GM12864 (cell line): ENCODE measurements at places on chromosomes 5 and 9.

GRCh38 chr9:17116400-17116837 lies 18.4 kb upstream of the CNTLN start:
- DNase-seq, result no peak

DNA sequence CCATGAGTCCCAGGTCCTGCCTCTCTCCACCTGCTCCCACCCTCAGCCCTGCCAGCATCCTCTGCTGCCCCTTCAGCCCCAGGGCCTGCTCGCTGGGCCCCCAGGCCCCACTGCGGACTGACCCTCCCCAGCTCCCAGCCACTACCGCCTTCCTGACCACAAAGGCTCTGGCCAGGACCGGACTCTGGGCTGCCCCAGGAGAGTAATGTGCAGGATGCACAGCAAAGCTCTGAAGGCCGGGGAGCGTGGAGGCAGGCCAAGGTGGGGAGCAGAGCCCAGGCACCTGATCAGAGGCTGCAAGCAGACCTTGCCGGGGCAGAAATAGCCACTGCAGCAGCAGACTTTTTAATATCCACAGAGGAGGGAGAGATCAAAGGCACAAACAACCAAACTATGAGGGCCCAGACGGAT lies 27.9 kb downstream of the IPPK start:
- no peak for DNase-seq

GRCh38 chr9:72888943-72889342 lies 63.9 kb downstream of the ALDH1A1 start:
- no peak for DNase-seq

DNA sequence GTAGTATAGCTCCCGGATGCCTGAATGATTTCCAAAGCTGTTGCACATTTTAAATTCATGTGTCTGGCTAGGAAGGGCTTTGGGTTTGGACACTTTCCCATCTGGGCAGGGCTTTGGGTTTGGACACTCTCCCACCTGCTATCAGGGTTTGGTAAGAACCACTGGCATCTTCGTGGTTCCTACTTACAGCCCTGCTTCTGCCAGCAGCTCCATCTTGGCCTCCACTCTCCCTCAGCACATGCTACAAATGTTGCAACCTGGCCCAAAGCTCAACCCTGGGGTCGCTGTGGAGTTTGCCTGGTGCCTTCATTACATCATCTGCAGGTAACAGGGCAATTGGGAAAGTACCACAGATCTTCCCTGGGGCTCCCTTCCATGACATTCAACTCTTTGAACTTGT lies 3.5 kb downstream of the TMCO6 start:
- DNase-seq, result no peak

GRCh38 chr5:62460578-62460983 lies 48.0 kb downstream of the IPO11 start:
- peak; percentile 12 for DNase-seq

GRCh38 chr5:124235576-124235975 lies 510.9 kb downstream of the ZNF608 start:
- no peak for DNase-seq

DNA sequence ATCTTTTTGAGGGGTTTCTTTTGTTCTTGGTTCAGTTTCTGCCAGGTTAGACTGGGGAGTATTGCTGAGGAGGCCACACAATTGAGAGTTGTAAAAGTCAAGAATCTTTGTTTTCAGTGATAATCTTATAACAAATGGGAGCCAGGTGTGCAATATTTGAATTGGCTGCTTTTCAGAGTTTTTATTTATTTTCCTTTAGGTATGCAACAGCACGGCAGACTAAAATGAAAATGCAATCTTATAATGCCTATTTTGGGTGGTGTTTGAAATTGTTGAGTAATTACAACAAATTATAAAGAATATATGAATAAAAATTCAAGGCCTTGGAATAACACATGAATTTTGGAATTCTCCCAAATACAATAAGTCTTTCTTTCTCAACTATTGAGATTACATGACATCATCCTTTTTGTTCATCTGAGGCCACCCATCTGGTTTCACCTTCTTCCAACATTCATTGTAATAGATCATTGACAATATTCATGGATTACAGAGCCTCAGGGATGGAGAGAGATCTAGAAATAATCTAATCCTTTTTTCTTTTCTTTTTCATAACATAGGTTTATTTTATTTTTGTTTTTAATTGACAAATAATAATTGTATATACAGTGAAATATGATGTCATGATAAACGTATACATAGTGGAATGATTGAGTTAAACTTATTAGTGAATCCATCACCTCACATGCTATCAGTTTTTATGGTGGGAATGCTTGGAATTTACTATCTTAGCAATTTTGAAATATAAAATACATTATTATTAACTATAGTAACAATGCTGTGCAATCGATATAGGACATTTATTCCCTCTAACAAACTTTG lies 1061.0 kb downstream of the NR2F1-AS1 start:
- DNase-seq, result no peak

DNA sequence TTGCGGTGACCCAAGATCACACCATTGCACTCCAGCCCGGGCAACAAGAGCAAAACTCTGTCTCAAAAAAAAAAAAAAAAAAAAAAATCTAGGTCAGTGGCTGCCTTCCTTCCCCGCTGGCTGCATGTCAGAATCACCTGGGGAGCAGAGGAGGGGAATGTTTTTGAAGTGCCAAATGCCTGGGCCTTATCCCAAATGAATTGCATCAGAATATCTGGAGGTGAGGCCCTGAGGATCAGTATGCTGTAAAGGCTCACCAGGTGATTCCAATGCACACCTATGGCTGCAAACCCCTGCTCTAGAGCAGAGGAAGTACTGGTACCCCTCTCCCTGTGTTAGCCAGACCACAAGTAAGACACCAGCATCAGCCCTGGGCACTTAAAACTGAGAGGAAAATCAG lies 44.7 kb upstream of the GABRP start:
- DNase-seq, result no peak

GRCh38 chr5:21709770-21710169 lies 1143.4 kb downstream of the CDH12 start:
- DNase-seq, result no peak

- no peak for DNase-seq
Measured at GRCh38 chr9:99633265-99633664, 188.4 kb upstream of the NR4A3 start.

GRCh38 chr5:171595401-171595800 lies 176.0 kb downstream of the FGF18 start:
- DNase-seq, result no peak

DNA sequence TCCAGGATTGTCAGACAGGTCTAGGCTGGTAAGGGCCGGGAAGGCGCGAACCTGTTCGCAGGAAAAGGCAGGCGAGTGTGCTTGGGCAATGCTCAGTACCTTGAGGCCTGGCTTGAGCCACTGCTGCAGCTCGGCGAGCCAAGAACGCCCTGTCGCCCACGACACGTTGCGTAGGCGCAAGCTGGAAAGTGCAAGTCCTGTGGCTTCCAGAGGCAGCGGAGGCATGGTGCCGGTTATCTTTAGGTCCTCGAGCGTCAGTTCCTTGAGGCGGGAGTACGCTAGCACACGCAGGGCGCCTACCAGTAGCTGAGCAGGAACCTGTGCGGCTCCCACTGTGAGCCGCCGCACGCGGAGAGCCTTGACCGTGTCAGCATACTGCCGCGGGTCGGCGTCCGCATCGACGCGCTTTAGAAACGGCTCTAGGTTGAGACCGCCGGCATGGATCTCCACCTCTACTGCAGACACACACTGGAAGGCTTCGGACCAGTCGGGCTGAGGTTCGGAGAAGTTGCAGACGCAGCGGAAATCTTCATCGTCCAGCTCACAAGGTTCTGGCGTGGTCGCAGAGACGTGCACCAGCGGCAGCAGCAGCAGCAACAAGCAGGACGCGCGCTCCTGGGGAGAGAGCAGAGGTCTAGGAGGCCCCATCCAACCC lies 482 bp downstream of the CD14 start:
- DNase-seq, result no peak

DNA sequence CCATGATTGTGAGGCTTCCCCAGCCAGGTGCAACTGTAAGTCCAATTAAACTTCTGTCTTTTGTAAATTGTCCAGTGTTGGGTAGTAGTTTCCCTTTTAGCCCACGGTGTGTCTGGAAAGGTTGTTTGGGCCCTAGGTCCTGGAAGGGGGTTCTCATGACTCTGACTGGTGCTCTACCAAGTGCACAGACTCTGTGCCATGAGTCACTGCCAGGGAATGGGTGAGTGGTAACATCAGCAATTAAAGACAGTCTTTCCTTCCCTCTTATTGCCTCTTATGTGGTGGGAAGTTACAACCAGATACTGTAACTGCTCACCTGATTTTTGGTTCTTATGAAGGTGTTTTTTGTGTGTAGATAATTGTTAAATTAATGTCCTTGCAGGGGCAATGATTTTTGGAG lies 141.2 kb downstream of the PRDM9 start:
- DNase-seq, result no peak

- DNase-seq, result no peak
Measured at GRCh38 chr9:98794802-98795201, 1.6 kb downstream of the ANKS6 start.

- DNase-seq, result no peak
Measured at GRCh38 chr5:108386345-108387061, 4.6 kb upstream of the FBXL17 start.

- peak; percentile 33 for DNase-seq
Measured at GRCh38 chr9:110021891-110022290, 186.1 kb downstream of the C9orf152 start.

DNA sequence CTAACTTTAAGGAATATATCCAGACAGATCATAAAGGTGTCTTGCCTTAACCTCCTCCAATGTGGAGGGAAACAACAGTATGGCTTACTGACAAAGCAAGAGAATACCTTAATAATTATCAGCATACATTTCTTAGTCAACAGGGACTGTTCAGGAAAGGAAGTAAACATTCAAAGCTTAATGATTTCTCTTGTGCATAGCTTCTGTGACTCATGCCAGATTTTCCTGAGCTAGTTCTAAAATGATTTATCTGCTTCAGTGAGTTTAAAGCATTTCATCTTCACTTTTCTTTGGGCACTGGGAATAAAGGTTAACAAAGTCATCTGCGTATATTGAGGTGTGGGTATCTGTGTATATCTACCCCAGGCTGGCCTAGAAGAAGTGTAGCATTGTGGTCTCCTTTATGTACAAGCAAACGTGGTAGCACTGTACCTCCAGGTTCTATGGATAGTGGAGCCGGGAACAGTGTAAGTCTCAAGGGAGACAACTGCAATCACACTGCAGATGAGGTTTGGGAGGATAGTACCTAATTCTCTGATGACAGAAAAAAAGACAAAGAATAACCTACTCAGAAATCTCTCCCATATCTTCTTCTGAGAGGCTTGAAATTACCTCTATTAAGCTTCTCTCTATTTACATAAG lies 284.1 kb downstream of the HCN1 start:
- DNase-seq, result no peak

DNA sequence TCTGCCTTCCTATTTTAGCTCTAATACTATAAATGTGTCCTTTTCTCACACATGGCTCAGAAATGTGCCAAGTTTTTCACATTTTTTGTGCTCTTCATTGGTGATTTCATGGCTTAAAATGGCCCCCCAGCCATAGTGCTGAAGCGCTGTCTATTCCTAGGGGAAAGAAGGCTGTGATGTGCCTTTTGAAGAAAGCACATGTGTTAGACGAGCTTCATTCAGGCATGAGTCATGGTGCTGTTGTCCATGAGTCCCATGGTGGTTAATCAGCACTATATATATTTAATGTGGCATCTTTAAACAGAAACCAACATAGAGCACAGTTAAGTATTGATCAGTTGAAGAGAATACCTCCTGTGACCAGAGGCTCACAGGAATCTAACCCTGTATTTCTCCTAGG lies 55.8 kb downstream of the PDE8B start:
- DNase-seq, result no peak

GRCh38 chr5:146527785-146528184 lies 11.8 kb upstream of the GPR151 start:
- DNase-seq, result no peak

- no peak for DNase-seq
Measured at GRCh38 chr5:174675916-174676315, 48.5 kb upstream of the MSX2 start.

GRCh38 chr9:88202321-88202720 lies 64.0 kb upstream of the SPATA31C2 start:
- no peak for DNase-seq

DNA sequence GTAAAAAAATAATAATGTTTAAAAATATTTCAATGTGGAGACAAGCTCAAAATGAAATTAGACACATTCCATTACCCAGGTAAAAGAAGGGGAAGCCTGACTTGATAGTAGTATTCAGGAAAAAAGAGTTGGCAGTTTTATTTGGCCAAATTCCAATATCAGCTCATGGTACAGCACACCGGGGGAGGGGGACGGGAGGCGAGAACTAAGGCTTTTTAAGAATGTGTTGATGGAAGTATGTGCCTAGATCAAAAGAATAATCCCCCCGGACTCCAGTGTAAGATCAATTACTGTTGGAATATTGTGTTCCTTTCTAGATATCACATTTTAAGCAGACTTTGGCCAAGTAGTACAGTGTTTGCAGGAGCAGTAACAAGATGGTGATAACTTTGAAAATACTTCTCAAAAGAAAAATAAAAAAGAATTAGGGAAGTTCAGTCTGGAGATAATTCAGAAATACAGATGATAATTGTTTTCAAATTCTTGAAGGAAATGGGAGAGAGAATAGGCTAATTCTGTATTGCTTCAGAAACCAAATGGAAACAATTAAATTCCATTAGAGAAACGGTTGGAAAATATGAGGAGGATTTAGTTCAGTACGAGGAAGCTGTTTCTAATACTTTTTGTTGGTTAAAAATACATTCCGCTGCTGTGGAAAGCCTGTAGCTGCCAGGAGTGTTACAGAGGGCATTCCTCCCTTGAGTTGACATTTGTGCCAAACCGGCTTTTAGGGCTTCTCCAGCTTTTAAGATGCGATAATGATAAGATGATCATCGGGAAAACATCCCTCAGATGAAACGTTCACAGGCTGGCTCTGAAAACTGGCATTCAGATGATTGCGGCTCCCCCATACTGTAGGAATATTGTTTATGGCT lies 98.1 kb upstream of the ERBIN start:
- no peak for DNase-seq

- no peak for DNase-seq
Measured at GRCh38 chr9:82511626-82512025, 523.1 kb downstream of the SPATA31D1 start.

DNA sequence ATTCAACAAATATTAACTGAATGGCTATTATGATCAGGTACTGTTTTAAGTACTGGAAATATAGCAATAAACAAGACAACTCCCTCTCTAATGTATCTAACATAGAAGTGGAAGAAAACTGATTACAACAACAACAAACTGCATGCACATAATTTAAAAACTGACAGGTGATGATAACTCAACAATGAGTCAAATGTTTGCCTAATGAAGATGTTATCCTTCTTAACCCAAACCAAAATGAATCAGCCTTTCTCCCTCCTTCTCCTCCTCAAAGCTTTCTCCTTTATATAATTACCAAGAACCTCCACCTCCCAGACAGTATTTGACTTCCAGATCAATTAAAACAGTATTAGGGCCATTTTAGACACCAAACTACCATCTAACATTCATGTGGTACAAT lies 49.3 kb downstream of the RICTOR start:
- no peak for DNase-seq

- DNase-seq, result no peak
Measured at GRCh38 chr9:133959966-133960567, 32.1 kb downstream of the VAV2 start.

DNA sequence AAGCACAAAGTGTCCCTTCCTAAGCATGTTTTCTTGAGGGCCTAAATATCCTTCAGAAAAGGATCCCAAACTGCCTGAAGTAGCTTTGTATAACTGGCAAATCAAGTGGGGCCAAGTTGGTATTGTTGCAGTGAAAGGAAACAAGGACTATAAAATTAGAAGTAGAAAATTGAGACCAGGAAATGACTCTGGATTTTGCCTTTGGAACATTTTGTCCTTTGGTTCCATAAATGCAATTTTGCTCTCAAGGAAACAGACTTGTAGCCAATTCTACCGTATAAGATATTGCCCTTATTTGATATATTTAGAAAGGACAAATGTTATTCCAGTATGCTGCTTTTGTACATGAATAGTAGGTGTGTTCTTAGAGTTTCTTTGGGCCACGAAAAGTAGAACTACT lies 34.4 kb downstream of the RABGAP1 start:
- no peak for DNase-seq
